Tongue (tissue), 3 donors: ENCODE measurements at places on chromosomes 2 and 18. TPM values are rescaled to one million over a fixed set of nuclear protein-coding genes. Genes with fewer than 3 reads are reported as not detected.
A peak's percentile ranks its signal among the peaks of the same experiment; 100 is the strongest.

DNA sequence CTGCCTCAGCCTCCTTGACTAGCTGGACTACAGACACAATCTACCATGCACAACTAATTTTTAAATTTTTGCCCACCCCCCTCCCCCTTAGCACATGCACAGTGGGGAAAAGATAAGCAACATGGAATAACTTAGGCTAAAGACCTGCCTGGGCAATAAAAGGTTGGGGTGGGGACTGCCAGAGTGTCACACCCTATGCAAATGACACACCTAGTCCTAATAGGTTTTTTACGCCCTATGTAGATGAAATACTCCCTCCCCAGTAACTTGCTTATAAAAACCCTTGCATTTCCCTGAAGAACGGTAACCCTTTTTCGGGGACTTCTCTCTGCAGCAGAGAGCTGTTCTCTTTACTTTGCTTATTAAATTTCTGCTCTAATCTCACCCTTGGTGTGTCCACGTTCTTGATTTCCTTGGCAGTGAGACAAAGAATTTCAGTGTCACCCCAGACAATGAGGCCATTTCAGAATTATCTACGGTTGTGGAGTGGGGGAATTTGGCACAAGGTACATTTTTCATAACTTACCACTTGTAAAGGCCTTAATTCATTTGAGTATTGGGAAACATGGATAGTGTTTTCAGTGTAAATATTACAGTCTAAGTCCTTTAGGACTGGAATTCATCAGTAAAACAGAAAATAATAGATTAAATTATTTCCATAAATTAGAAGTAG lies 109.2 kb downstream of the NOL4 start:
- DNase-seq, result peak; percentile 7

NETO1 gene
- total RNA-seq, result not detected

DNA sequence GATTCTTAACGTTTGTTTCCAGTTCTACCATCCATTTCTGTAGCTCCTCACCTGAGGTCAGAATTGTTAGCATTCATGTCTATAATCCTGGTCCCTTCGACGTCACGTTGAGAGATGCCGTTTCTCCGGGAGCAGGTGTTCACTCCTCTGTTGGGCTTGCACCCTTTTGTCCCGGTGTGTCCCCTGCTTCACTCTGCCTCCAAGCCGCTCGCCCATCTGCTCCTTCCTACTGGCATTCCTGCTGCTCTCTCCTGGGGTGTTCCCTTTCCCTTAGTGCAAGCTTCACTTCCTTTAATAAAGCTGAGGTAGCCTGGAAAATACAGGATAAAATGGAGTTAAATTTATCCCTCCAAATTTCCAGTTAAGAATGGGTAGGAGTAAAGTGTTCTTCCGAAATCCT lies 61.9 kb upstream of the CABYR start:
- no peak for DNase-seq

PSME4 gene
- 52.1 TPM for total RNA-seq

DNA sequence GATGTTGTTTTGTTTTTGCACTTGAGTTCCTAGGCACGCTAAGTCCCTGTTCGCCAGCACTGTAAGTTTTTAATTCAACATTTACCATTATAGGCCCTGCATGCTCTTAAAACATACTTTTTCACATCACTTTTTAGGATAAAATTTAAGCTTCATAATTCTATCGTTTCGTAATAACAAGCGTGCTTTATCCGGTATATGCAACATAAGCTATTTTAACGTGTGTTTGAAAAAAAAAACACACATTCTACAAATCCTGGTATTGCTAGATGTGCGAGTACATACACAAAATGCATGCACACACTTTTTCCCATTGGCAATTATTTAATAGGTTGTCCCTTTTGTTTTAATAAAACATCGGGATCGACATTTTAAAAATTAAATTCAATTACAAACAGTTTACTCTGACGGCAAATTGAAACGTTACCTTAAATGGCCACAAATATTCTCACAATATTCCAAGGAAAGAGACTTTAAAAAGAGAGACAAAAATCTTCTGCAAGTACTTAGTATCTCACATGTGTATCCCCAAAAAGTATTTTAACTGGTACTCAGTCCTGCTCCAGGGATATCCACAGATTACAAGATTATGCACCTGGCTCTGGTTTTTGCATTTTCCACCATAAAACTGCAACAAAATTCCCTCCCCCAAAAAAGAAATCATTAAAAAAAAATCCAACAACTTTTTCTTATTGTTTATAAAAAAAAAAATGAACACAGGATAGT lies 1.0 kb upstream of the TCF4 start:
- peak; percentile 73 for DNase-seq

DNA sequence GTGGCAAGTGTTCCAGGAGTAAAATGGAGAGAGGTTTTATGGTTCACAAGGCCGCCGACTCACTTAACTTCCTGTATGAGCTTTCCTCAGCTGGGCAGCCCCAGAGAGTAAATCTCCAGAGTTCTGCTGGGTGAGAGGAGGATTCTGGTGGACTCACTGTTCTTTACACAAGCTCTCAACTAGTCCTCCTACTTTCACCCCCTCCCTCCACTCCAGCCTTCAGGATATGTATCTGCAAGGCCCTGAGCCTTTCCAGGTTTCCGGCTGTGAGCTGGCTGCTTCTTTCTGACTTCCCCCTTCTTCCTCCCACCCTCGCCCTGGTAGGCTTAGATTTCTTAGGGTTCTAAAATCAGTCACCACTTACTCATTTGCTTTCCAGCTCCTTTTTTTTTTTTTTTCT lies 34.0 kb downstream of the EML6 start:
- DNase-seq, result no peak
